ENCODE measurements at places on chromosomes 2 and 18.

GRCh38 chr2:28399289-28399688, 6.6 kb downstream of the FOSL2 start:
- no peak for DNase-seq

DNA sequence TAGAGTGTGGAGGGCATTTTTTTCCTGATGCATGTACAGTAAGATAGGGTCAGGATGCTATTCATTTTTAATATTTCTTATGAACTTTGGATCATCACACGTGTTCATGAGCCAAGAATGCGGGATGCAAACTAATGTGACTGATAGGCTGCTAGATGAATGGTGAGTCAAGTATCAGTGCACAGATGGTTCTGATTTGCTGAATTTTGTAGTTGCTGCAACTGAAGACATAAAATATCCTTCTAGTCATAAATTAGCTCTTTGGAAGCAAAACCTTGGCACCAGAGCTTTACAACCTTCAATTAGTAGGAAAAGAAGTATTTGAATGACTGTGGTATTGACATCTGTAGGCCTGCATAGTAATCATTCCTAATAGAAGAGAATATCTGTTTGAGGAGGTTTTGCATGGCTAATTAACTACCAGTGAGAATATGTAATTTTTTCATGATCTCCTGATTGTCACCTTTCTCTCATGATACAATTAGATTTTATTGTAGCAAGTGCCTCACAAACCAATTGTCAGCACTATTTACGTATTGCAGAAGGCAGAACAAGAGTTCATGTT, 94.0 kb downstream of the VRK2 start:
- DNase-seq, result no peak

GRCh38 chr18:13530879-13531387, 195.4 kb downstream of the FAM210A start:
- no peak for DNase-seq

DNA sequence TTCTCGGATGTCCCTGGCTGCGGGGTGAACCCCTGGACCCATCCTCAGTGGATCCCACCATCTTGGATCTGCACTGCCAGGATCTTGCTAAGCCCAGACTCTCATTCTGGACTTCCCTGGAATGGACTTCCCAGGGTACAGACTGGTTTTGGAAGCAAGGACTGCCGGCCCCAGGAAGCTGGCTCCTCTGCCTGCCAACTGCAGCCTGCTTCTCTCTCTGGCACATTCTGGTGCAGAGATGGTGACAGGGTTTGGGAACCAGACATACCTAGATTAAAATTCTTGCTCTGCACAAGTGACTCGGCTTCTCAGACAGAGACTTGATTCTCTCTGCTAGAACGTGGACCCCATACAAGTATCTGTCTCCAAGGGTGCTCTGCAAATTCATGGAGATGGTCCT, 29.4 kb downstream of the ACKR3 start:
- DNase-seq, result no peak

GRCh38 chr2:104853534-104854497, at the start of gene POU3F3:
Gene POU3F3 (plus strand): TSS chr2:104854115. CDS start chr2:104855511, 1,396 bp downstream.
- no peak for DNase-seq

- DNase-seq, result no peak
Observed at GRCh38 chr2:36392571-36393255, 37.1 kb downstream of the CRIM1 start.

DNA sequence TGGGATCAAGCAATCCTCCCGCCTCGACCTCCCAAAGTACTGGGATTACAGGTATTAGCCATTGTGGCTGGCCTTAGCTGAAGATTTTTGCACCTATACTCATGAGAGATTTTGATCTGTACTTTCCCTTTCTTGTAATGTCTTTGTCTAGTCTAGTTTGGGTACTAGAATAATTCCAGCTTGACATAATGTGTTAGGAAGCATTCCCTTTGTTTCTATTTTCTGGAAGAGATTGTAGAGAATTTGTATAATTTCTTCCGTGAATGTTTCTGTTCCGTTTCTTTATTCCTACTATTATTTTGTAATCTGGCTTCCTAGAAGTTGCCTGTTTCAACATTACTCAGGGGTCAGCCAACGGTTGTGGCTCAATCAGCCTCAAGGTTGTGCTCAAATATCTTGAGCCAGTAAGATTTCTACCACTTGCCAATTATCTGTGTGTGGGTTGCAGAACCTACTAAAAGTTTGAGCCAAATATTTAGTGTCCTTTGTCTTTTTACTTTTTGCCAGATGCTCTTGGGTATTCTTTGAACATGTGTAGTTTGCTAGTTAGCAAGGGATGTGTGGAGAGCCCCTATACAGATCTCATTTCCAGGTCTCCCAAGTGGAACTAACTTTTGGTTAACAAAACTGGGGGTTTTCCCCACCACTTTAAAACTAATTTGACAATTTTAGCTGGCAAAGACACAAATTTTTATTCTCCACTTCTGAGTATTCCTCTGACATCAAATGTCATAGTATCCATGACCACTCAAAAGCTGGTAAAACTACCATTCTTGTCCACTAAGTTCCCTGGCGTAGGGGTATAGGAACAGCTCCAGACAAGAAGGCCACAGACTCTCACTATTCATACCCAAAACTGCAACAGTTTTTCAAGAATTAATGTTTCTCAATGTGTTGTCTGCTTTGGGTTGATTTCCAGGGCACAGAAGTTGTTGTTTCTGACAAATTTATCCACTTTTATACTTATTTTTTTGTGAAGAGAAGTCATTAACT, 42.8 kb upstream of the BAZ2B start:
- DNase-seq, result no peak

DNA sequence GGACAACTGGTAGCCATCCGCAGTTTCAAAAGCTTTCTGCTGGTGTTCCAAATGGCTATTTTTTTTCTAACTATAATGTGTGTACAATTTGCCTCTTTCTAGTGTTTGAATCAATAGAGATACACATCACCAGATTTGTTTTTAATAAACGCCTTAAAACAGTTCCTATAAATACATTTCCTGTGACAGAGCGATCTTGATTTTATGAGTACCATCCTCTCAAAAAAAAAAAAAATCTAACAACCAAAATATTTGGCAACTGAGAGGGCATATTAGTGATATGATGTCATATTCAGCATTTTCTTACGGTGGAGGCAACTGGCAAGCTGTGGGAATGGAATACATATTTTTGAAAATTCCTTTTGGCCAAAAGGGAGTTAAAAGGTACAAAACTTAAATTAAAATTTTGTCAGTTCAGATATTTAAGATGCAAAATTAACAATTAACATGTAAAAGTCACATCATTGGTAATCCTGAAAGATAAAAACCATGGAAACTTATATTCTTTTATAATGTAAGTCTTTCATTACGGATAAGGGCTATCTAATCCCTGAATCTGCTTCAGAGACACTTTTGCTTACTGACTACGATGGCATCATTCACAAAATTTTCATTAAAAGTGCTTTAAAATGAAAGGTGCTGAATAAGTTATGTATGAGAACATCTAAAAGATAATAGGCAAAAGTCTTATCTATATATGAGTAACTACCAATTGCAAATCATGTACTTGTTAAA, 268.4 kb downstream of the TCF4 start:
- no peak for DNase-seq

GRCh38 chr18:22624176-22624575, 206.5 kb upstream of the CTAGE1 start:
- no peak for DNase-seq

- DNase-seq, result no peak
Observed at GRCh38 chr2:230664128-230664527, 48.5 kb upstream of the CAB39 start.

DNA sequence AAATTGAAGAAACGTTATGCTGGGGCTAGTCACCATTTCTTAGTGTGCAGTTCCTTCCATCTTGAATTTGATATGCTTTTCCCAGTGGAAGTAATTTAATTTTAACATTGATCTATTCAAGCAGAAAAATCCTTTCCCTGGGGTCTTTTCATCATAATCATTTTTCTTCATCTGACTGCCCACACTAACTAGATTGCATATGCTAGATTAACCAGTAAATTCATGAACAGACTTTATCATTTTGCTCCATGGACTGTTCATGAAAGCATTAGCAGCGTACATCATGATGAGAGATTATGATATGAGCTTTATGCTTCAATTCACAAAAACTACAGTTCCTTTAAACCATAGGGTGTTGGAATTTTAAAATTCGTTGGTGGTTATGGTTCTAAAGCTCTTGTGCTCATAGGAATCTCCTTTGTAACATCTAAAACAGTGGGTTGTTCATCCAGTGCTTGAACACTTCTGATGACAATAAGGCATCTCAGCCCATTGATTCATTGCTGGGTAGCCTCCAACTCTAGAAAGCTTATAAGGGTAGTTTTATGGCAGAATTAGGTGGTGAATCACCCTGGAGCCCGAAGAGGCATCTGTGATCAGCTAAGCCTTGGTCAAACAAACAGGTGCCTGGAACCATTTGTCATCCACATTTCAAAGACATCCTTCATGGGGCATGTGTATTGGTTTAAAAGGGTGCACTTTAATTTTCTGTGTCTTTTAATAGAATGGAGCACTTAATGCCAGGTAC, 77.2 kb upstream of the NDUFV2 start:
- DNase-seq, result no peak

DNA sequence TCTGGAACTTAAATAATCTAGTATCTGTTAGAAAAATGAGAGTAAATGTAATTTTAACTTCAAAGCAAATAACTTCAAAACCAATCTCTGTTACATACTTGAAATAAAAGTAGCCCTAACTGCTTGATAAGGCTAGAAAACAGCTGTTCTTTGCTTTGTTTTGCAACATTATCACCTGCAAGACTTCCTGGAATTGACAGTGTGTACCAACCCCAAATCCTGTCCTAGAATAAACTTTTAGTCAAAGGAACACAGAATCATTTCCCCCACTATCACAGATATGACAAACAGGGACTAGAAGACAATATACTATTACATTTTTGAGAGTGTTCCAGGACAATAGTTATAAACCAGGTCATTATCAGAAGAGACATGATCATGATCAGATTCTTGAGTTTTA, 105.3 kb upstream of the PGAP1 start:
- no peak for DNase-seq

- no peak for DNase-seq
Observed at GRCh38 chr2:183359867-183360266, 235.6 kb downstream of the NUP35 start.

- DNase-seq, result no peak
Observed at GRCh38 chr18:59079264-59079663, 60.4 kb upstream of the SEC11C start.

- no peak for DNase-seq
Observed at GRCh38 chr2:177693658-177694339, 301.2 kb downstream of the AGPS start.

GRCh38 chr2:234474654-234475053, 22.2 kb downstream of the ARL4C start:
- no peak for DNase-seq

GRCh38 chr2:69459936-69460335, 22.7 kb upstream of the NFU1 start:
- DNase-seq, result no peak

DNA sequence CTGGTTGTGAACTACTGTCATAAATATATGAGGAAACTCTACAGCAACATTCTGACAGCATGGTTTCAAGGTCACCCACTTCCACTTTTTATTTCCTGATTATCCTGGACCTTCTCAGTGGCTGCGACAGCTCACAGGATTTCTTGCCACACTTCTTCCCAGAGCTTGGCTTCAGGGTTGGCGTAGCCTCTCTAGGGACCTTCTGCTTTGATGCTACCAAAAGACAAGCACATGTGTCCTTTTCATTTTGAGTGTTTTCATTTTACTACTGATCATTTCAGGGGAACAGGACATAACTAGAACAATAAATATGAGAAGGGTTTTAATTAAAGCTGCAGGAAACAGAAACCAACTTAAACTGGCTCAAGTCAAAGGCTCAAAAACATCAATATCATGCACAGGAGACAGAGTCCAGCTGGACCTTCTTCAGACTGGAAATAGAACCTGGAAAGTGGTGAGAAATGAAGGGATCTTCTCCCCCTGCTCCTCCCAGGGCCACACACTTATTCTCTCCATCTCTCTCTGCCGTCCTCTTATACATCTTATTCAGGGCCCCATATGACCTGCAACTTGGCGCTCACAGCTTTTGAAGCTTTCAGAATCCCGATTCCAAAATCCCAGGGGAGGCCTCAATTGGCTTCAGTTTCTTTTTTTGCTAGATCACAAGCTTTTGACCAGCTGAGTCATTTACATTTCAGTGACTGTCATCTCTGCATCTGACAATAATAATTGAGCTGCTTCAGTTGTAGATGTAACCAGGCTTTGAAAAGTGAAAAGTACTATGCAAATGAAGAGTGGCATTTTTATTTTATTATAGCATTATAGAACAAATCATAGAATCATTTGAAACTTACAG, 9.7 kb downstream of the VIT start:
- no peak for DNase-seq

DNA sequence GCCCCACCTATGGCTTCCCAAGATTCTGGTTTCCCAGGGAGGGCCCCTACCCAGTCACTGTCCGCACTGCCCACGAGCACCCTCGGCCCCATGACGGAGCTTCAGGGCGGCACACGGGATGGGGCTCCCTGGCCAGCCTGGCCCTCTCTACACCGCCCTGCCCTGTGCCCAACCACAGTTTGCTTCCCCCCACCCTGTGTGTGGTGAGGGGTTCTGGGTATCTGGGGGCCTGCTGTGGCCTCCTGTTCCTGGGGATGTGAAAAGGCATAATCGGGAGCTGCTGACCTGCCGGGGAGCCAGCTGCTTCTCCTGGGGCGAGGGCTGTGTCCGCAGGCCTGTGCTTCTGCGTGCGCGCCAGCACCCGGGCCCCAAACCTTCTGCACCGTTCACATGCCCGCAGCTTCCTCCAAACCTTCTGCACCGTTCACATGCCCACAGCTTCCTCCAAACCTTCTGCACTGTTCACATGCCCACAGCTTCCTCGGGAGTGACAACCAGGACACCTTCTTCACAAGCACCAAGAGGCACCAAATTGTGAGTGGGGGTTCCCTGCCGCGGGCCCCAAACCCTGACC, 12.4 kb downstream of the ANO7 start:
- DNase-seq, result no peak

- no peak for DNase-seq
Observed at GRCh38 chr2:236643480-236643879, 73.9 kb downstream of the ACKR3 start.

- DNase-seq, result no peak
Observed at GRCh38 chr2:105144152-105144940, 97.2 kb upstream of the GPR45 start.

- no peak for DNase-seq
Observed at GRCh38 chr2:71601136-71602114, 148.1 kb downstream of the DYSF start.

GRCh38 chr18:6022845-6023244, 127.5 kb upstream of the TMEM200C start:
- DNase-seq, result no peak

GRCh38 chr2:1736997-1737480, 7.3 kb downstream of the PXDN start:
- DNase-seq, result no peak

GRCh38 chr2:10097352-10098148, 17.3 kb upstream of the CYS1 start:
- DNase-seq, result no peak

DNA sequence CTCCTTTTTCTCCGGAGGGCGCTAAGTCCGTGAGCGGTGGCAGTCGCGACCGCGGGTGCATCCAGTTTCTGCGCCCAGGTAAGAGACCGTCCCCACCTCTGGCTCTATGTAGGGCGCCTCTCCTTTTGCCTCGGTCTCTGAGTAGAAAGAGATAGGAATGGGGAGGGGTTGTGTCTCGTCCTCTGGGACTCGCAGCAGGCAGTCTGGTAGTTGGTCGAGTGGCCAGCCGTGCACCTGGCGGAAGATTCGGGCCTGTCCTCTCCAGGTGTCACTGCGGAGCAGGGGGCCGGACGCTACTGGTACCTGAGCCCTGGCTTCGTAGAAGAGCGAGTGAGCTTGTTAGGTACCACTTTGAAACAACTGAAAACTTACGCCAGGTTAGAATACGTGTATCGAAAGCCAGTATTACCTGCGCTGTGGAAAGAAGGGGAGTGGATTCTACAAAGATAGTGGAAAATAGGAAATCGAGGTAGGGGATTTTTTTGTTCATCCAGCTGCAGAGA, 403 bp downstream of the MAP2 start:
- no peak for DNase-seq

All from memory B cell (primary cell).